ENCODE measurements at places on chromosomes 7 and 10. TPM values are rescaled to one million over a fixed set of nuclear protein-coding genes. Genes with fewer than 3 reads are reported as not detected.

GRCh38 chr7:42262964-42263363 is 26.0 kb upstream of the GLI3 start:
- no peaks in the 10 kb centered on the region for H3K4me1 ChIP-seq
- no peak overlapping the region for H3K4me3 ChIP-seq
- no peak for DNase-seq
- H3K27me3 ChIP-seq: no peaks in the 10 kb centered on the region
- H3K27ac ChIP-seq: no peak overlapping the region

DNA sequence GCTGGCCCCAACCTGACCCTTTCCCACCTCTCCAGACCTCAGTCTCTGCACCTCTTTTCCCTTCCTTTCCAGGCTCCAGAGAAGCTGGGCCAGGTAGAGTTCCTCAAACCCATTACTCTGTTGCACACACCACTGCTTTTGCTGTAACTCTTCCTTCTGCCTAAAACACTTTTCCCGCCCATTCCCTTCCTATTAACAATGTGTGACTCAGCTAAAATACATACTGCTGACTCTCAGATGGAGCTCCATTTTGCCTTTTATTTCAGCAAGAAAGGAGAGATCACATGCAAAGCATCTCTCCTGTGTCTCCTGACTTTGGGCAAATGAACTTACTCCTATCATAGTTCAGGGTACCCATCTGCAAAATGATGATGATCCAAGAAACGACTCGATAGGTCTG is 201.0 kb downstream of the CALN1 start:
- H3K27ac ChIP-seq: no peak overlapping the region
- no peak overlapping the region for H3K4me3 ChIP-seq
- H3K27me3 ChIP-seq: no peaks in the 10 kb centered on the region

DNA sequence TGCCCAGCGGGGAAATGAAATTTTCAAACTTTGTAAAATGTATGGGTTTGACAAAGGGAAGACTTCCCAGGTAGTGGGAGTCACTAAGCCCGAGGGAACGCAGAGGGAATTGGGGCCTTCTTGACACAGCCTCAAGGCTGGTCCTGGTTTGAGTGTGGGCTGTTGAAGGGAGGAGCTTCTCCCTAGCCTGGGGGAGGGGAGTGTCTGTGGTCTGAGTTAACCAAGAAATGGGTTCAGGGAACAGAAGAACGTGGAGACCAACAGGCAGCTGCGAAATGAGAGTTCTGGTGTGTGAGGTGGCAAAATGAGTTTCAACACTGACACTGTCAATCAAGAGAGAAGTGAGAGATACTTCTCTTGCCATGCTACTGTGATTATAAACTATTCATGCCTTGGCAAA is 32.7 kb upstream of the BAMBI start:
- H3K27me3 ChIP-seq: no peaks in the 10 kb centered on the region
- peaks cover 3% of the 10 kb centered on the region for H3K4me1 ChIP-seq
- H3K4me3 ChIP-seq: no peak overlapping the region
- H3K36me3 ChIP-seq: no peaks in the 10 kb centered on the region
- no peak for DNase-seq
- no peak overlapping the region for H3K27ac ChIP-seq

- no peak for DNase-seq
- no peak overlapping the region for H3K4me3 ChIP-seq
- H3K27me3 ChIP-seq: peaks cover 6% of the 10 kb centered on the region
- H3K4me1 ChIP-seq: no peaks in the 10 kb centered on the region
- H3K36me3 ChIP-seq: no peaks in the 10 kb centered on the region
Observed at GRCh38 chr10:61376908-61377368, 76.2 kb downstream of the TMEM26 start.

DNA sequence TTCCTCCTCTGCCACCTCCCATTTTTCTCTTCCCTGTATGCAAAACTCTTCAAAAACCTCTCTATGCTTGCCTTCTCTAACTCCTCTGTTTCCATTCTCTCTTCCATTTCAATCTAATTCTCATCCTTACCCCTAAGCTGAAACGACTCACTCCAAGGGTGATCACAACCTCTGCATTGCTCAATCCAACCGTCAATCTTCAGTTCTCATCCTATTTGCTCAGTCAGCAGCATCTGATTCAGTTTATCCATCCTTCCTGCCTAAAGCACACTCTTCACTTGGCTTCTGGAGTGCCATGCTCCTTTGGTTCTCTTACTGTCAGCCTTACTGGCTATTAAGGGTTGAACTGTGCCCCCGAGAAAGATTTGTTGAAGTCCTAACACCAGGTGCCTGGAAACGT is 163.5 kb upstream of the NEBL start:
- no peak overlapping the region for H3K4me3 ChIP-seq
- no peak overlapping the region for H3K27ac ChIP-seq
- no peaks in the 10 kb centered on the region for H3K27me3 ChIP-seq

- peaks cover 3% of the 10 kb centered on the region for H3K27me3 ChIP-seq
- H3K4me3 ChIP-seq: no peak overlapping the region
- no peak for DNase-seq
- peaks cover 2% of the 10 kb centered on the region for H3K36me3 ChIP-seq
- H3K4me1 ChIP-seq: no peaks in the 10 kb centered on the region
- no peak overlapping the region for H3K27ac ChIP-seq
Observed at GRCh38 chr7:157113607-157114006, 25.1 kb upstream of the UBE3C start.

DNA sequence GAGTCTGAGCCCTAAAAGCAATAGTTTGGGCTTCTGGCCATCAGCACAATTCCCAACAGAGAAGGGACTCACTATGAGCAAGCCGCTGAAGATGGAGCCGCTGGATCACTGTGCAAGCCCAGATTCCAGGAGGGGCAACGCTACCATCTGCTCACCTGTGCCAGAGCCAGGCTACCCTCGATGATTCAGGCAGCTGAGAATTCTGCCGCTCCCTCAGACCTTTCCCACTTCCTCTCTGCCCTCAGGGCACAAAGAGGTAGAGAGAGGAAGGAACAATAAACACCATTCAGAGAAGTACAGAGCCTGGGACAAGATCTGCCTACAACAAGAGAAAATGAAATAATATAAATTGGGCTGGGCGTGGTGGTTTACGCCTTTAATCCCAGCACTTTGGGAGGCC is 98.1 kb downstream of the MYOF start:
- H3K27me3 ChIP-seq: no peaks in the 10 kb centered on the region
- peaks cover 2% of the 10 kb centered on the region for H3K36me3 ChIP-seq
- DNase-seq: no peak
- H3K4me1 ChIP-seq: peaks cover 48% of the 10 kb centered on the region
- no peak overlapping the region for H3K27ac ChIP-seq

DNA sequence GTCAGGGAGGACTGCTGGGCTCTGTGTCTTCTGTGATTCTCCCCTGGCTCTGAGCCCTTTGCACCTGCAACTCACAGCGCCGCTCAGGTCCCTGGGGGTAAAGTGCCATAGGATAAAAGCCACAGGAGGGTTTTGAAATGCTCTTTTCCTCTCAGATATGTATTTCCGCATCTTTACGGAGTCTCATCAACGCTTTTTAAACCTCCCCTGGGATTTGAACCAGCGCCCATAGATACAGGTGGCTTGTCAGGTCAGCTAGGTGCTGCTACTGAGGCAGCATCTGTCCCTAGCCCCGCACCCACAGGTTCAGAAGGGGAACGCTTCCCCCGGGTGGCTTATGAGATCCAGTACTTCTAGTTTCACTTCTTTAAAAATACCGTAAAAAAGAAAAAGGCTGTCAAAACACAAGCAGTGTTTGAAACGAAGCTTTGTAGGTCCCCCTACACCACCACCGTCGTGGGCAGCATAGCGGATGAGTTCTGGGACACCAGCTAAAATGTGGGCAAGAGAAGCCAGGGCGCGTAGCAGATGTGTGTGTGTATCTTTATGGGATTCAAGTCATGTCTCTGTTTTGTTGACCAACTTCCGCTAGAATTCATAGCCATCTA is 173.5 kb downstream of the CUX1 start:
- H3K27ac ChIP-seq: no peak overlapping the region
- peaks cover 5% of the 10 kb centered on the region for H3K4me1 ChIP-seq
- no peaks in the 10 kb centered on the region for H3K36me3 ChIP-seq
- H3K4me3 ChIP-seq: peak overlapping the region; percentile 45
- no peaks in the 10 kb centered on the region for H3K27me3 ChIP-seq
- no peak for DNase-seq

- no peak overlapping the region for H3K4me3 ChIP-seq
- H3K4me1 ChIP-seq: no peaks in the 10 kb centered on the region
- no peak overlapping the region for H3K27ac ChIP-seq
Observed at GRCh38 chr10:133157662-133158436, 2.2 kb upstream of the KNDC1 start.

SPRN gene
- total RNA-seq: not detected

NUDT13 gene
- total RNA-seq: 1.2 TPM

TSPAN33 gene
- 15.2 TPM for total RNA-seq

UNCX gene
- not detected for total RNA-seq

TEX36 gene
- total RNA-seq: not detected

Data from activated CD8-positive, alpha-beta memory T cell treated with anti-CD3 and anti-CD28 coated beads, Interleukin-2, amount 10 ng/mL, durations not matched to agents 7 days and 5 days (primary cell).